ENCODE measurements at places on chromosomes 1 and 21.

DNA sequence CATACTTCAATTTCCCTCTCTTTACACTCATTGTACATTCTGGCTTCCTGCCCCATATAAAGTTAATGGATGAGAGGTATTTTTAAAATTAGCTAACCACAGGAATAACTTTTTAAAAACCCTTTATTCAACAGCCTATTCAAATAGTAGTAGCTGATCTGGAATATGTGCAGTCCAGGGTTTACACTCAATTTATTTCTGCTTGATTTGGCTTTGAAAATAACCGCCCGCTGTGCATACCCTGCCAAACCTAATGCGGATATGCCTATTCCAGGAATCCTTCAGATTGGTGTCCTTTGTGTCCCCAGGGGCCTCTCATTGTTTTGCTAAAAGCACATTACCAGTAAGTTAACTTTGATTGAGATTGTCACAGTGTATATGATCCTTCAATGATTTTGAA is 1686.2 kb downstream of the PLA2G4A start:
- no peak for DNase-seq

DNA sequence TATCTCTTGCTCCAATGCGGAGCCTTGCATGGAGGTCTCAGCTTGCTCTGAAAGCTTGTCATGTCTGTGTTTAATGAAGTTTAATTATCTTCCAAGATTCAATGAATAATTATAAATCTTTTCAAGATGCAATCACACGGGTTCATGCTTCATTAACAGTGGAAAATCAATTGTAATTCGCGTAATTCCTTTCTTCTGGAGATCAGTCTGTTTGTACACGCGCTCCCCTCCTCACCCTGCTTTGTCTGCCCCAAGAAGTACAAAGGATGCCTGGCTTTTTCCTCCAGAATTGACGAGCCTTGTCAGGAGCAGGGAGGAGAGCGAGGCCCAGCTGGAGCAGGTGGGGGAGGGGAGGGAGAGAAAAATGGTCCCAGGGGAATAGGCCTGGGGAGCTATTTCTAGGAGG is 65.0 kb upstream of the DISP3 start:
- DNase-seq, result no peak

- no peak for DNase-seq
These were observed 143.1 kb downstream of the IFI44 start for GRCh38 chr1:78792756-78793155.

DNA sequence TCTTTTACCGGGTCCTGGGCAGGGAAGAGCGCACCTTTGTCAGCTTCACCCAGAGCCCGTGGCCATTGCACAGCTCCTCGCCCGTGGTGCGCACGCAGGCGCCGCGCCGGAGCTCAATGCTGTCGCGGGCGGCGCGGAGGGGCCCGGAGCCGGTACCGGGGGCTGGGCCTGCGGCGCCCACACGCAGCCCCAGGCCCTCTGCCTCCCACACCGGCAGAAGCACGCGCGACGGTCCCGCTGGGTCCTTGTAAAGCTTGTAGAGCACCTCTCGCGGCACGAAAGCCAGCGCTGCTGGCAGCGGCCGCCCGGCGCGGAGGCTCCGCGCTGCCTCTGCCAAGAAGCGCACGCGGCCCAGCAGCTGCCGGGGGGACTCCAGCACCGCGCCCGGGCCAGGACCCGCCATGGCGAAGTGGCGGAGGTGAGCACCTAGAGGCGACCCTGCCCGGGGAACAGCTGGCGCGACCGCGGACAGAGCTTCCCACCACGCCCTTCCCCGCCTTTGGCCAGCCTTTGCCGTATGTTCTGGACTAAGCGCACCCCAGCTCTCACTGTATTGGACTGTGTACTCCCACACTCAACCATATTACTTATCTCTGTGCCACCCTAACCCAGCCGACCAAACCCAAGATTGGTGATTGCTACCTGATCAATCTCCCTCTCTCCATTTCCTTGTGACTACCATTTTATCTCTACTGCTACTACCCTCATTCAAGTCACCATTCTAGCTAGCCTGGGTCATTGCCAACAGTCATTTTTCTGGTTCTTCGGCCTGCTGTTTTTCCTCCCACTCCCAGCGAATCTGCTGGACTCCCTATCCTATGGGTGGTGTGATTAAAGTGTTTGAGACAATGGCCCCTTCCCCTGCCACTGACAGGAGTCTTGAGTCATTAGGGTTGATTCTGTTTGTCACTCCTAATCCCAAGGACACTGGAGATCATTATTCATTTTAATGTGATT is at the start of gene HECTD3:
HECTD3 (minus strand) TSS at position 470 of the 957 bp plus-strand sequence; CDS start at position 403, 67 bp downstream.
- peak; percentile 49 for DNase-seq

- no peak for DNase-seq
These were observed 166.0 kb downstream of the COL11A1 start for GRCh38 chr1:102942324-102942723.

DNA sequence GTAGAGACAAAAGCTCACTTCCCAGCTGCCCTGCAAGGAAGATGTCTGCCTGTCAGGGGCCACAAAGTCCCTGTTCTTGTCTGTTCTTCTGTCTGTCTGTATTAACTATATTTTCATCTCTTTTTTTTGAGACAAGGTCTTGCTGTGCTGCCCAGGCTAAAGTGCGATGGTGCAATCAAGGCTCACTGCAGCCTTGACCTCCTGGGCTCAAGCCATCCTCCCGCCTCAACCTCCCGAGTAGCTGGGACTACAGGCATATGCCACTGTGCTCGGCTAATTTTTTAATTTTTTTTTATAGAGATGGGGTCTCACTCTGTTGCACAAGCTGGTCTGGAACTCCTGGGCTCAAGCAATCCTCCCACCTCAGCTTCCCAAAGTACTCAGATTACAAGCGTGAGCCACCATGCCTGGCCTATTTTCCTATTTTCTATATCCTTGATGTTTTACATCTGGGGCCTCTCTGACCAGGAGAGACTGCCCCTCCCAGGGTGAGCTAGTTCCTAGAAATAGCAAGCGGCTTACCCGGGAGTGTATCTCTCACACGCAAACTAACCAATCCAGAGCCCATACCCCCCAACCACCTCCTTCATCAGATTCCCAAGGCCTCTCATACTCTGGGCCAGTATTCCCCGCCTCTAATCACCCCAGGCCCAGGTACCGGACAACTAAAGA is 5.4 kb upstream of the KLHDC7A start:
- DNase-seq, result no peak

DNA sequence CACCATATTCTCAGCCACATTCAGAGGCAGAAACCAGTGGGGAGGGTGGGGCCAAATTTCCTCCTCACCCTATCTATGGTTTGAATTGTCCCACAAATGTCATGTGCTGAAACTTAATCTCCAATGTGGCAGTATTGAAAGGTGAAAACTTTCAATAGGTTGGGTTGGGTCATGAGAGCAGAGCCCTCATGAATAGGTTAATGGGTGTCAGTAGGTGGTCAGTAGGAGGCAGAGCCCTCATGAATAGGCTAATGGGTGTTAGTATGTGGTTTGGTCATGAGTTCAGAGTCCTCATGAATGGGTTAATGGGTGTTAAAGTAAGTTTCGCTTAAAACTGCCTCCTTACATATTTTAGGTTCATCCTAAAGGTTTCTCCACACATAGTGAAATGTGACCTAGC is 170.0 kb downstream of the FCRL5 start:
- no peak for DNase-seq

DNA sequence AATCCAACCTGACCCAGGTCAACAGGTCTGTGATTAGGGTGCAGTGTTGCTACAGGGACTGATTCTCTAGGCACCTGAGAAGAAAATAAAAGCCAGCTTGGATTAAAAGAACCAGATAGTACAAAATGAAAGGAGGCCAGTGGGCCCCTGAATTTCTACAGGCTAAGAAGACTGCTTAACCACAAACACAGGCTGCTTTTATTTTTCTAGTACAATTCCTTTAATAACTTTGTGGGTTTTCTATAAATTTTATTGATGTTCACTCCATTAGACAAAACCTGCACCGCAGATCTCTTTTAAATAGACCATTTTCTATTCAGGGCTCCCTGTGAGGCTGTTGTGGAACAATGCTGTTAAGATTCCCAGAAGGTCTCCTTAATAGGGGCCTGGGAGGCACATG is 9.7 kb upstream of the PRMT2 start:
- DNase-seq, result no peak

- no peak for DNase-seq
These were observed 59.1 kb downstream of the NFIA start for GRCh38 chr1:61141288-61142042.

GRCh38 chr1:93999840-94000415 is 90.7 kb upstream of the GCLM start:
- no peak for DNase-seq

DNA sequence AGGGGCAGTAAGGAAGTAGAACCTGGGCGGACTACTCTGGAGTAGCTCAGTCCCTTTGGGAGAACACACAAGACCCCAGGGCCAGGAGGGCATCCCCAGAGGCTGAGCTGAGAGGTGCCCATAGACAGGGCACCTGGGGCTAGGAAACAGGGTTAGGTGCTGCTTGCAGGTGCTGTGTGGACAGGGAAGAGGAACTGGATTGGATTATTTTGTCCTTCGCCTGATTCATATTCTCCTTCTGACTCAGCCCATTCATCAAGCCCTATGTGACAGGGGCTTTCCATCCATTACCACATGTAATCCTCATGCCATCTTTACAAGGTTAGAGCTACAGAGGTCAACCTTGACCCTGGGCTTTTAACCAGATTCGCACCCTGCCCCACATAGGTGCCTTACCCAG is 183.9 kb downstream of the C1orf94 start:
- no peak for DNase-seq

DNA sequence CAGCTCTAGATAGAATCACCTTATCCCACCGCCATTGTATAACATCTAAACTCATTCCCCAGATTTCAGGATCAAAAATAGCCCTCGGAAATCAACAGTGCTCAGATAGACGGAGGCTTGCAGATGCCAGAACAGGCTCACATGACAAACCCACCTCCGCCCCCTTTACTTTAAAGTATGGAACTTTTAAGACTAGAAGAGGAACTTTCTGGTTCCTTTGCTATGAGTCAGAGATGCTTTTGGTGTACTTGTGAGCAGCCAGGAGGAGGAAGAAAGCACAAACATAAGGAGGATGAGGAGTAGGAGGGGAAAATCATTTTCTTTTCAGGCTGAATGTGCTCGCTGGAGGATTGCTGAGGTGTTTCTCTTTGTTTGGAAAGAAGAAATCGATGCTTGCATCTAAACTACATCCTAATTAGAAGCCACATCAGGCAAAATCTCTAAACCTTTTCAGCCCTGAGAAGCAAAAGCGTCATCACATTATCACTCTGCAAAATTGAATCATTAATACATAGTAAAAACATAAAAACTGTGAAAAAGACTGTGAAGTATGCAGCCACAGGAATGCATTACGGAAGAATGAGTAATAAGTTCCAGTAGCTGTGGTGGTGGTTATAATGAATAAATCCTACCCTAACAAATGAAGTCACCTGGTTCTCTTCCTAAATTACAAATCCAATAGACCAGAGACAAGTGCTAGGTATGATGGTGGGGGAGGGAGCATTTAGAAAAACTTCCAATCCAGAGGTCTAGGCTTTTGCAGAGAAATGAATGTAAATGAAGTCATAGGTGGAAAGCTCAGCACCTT is 251.3 kb downstream of the KCNH1 start:
- no peak for DNase-seq

DNA sequence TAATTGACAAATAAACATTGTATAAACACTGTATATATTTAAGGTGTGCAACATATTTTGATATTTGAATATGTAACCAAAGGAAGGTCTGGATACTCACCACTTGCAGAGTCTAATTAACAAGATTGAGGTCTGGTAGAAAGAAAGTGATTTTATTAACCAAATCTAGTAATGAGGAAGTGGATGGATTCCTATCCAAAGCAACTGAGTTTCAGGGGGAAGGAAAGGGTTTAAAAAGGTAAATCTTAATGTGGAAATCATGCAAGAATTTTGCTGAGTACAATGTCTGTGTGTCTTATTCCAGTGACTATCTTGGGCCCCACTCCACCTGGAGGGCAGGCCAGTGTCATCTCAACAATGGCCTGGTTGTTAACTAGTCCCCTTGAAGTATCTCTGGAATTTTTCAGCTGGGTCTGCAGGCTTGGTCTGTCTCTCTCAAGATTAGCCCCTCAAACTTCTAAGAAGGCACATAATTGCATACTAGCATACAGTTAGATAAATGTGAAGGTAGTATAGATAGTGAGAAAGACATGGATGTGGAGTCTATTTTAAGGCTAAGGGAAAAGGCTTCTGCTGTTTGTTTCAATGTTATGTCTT is 262.7 kb upstream of the RGS18 start:
- DNase-seq, result no peak

DNA sequence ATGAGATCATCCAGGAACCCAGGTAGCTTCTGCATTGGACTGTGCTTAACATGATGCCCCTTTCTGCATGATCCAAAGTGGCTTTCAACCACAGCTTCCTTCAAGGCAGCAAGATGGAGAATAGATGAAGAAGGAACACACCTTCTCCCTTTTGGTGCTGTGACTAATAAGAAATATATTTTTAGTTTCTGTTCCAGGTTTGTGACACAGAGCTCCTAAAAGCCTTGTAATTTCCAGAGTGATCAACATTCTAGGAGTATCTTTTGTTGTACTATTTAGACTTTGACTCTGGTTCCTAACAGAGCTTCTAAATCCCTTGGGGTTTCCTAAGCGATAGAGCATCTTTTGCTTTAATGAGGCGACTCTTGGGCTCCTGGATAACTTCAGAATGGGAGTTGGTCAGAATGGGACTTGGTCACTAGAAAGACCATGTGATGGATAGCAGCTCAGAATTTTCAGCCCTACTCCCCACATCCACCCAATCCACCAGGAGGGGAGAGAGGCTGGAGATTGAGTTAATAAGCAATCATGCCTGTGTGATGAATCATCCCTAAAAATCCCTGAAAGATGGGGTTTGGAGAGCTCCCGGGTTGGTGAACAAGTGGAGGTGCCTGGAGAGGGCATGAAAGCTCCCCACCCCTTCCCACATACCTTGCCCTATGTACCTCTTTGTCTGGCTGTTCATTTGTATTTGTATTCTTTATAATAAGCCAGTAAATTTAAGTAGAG is 134.8 kb downstream of the FGGY start:
- no peak for DNase-seq

DNA sequence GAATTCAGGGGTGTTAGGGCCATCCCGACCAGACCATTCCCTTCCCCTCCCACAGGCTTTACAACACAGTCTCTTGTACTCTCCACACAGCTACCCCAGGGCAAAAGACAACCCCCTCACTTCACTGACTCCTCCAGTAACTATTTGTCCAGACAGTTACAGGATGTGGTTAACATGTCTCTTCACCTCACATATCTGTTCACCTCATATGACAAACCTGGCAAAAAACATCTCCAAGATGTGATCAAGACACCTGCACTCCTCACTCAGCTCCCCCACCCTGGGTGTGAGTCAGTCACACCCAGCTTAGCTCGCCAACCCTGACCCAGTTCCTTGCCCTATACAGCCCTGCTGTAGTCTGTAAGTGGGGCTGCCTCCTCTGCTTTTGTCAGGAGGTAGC is 490.5 kb upstream of the CHRM3 start:
- DNase-seq, result no peak
